T1000 (cell line): ENCODE measurements at places on chromosomes 5 and 9.

DNA sequence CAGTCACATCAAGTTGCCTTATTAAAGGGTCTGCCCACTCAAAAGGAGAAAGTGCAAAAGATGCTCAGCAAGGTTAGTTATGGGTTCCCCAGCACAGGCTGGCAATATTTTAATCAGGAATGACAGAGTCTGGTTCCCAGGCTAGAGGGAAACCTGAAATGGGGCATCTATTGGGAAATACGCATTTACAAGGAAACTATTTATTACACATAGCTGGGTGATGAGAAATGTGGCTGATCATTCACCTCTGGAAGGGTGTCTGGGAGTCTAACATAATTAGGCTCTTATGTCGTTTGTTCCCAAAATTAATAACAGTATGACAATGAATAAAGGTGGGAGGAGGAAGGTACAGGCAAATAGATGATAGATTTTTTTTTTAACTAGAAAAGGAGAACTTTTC, 314.7 kb downstream of the ENC1 start:
- DNase-seq = no peak

GRCh38 chr9:117733465-117733864, 29.3 kb downstream of the TLR4 start:
- no peak for DNase-seq

DNA sequence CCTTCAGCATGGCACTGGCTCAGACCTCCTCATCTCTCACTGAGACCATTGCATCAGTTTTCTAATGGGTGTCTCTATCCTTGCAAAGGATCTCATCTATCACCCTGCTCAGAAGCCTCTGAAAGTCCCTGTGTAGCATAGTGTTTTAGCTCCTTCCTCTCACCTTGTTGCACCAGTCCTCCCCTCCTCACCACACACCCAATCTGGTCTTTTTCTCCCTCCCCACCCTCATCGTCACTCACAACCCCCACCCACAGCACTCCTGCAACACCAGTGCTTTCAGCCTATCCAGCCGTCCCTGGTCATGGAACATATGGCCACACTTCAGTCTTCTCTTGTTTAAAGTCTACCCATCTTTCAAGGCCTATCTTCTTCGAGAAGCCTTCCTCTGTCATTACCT, 74.5 kb downstream of the ANGPTL2 start:
- no peak for DNase-seq

GRCh38 chr5:180396926-180397325, 43.8 kb upstream of the GFPT2 start:
- DNase-seq = no peak

GRCh38 chr5:53407373-53407772, 73.1 kb upstream of the FST start:
- no peak for DNase-seq
